Fibroblast of pulmonary artery (primary cell): ENCODE measurements at places on chromosomes 13 and 19.

DNA sequence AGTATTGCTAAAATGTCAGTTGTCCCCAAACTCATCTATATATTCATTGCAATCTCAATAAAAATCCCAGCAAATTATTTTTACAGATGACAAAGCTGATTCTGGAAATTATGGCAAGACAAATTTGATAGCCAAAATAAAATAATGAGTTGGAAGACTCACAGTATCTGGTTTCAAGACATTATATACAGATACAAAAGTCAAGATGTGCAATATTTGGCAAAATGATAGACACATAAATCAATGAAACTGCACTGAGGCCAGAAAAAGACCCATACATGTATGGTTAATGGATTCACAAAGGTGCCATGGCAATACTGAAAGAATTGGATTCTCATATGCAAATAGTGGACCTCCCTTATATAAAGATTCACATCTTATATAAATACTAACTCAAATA lies 24.2 kb downstream of the ZNF45 start:
- DNase-seq, result no peak

GRCh38 chr13:76016799-76017400 lies 380.8 kb downstream of the LMO7 start:
- DNase-seq, result peak; percentile 46

DNA sequence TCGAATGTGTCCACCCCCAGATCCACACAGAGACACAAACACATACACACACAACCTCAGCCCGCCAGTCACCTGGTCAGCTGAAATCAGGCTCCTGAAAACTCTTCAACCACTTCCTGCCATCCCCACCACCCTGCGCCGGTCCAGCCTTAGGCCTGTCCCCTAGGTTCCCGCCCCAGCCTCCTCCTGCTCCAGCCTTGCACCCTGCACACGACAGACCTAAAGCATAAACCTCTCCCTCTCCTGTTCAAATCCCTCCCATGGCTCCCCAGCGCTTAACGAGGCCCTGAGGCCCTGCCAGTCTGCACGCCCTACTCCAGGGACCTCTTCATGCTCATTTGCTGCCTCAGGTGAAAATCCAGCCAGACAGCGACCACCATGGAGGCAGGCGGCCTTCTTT lies 7.1 kb downstream of the PNMA8B start:
- DNase-seq, result no peak

- no peak for DNase-seq
Measured at GRCh38 chr19:43395561-43395960, 19.1 kb upstream of the TEX101 start.

DNA sequence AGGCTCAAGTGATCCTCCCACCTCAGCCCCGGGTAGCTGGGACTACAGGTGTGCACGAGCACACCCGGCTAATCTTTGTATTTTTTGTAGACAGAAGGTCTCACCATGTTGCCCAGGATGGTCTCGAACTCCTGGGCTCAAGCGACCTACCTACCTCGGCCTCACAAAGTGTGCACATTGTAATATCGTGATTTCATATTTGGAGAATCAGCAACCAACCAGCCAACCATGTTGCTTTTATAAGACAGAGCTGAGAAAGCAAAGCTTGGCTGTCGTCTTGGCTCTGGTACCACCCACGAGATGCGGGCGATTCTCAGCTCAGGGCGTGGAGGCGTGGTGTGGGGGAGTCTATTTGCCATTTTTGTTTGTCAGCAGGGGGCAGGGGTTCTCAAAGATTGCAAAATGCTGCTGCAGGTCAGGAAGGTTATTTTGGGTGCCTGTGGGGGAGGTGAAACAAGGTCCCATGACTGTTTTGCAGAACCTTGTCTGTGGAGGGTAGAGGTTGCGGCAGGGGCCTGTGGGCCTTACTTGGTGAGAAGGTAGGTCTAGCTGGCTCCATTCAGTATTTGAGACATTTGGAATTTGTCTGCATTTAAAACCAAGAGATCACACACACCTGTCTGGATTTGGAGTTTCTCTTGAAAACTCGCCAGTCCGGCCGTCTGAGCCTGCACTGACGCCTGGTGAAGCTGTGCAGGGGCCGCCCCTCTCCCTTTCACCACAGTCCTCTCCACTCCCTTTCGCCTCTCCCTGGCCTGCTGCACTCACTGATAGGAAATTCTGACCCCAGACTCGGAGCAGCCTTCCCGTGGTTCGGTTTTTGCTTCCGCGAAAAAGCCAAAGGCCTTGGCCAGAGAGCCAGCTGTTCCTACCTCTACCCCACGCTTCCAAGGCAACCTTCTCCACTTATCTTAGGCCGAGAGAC lies 15.4 kb downstream of the TNFAIP8L1 start:
- DNase-seq, result no peak
